CD4-positive, alpha-beta T cell treated with Interleukin-6 at 100 ng/mL for 8 hours (primary cell): ENCODE measurements at places on chromosomes 6 and 20.
A peak's percentile ranks its signal among the peaks of the same experiment; 100 is the strongest.

- DNase-seq = peak; percentile 18
These were observed 175.1 kb downstream of the JARID2 start for GRCh38 chr6:15420959-15421438.

DNA sequence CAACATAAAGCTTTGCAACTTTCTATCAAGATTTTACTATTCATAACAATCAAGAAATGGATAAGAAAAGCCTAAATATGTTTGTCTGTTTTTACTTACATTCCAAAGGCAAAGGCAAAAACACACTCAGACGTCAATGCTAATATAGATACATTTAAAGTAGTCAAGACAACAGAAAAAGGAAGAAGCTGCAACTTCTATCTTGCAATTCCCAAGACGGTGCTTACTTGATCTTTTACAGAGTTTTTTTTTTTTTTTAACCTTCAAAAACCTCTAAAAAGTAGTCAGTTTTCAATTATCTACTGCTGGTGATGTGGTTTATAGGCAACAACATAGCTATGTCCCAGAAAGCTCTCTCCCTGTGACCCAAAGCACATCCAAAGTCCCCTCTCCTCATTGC, 58.1 kb downstream of the EPB41L2 start:
- DNase-seq = no peak

DNA sequence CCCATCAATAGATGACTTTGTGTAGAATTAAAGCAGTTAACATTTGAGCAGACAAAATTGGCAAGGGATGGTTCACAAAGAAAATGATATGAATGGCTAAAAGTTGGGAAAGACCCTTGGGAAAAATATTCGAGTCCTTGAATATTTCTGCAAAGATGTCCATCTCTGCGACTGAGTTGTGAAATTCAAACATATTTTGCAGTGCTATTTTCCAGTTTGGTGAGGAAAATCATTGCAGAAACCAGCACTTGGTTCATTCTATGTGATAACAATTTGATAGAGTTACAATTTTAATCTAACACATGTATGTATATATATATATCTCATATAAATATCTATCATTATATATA, 6.1 kb upstream of the PRELID3B start:
- no peak for DNase-seq

DNA sequence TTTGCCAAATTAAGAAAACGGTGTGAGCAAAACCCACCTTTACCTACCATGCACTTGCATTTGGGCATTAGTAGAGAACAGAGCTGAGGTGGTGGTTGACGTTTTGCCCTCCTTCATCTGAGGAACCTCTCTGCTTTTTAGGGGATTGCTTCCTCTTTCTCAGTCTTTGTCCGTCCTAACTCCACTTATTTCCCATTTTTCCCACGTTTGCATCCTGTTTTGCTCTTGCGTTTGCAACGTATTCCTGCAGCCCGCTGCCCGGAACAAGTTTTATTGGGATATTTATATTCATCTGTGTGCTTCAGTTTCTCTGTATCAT, 374 bp upstream of the SERINC1 start:
- DNase-seq = no peak

GRCh38 chr6:154276810-154277628, 79.6 kb downstream of the IPCEF1 start:
- peak; percentile 44 for DNase-seq

- peak; percentile 62 for DNase-seq
These were observed 8.2 kb upstream of the TBC1D7 start for GRCh38 chr6:13336553-13336952.

DNA sequence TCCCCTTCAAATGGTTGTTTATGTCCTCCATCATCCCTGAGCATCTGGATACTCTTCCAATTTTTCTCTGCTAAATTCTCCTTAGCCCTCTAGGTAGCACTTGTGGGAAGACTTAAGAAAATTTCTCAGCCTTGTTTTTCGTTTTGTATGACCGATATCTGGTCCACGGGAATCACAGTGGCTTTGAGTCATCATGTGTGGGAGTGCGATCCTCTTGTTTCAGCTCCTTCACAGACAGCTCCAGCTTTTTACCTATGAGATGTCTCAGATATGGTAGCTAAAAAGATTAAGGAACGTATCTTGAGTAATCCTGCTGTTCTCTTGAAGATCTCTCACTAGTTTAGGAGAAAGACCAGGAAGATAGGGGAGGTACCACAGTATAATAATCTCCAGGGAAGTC, 196.1 kb downstream of the GRM1 start:
- no peak for DNase-seq

- DNase-seq = no peak
These were observed 25.8 kb upstream of the SIRPB2 start for GRCh38 chr20:1517010-1517409.

DNA sequence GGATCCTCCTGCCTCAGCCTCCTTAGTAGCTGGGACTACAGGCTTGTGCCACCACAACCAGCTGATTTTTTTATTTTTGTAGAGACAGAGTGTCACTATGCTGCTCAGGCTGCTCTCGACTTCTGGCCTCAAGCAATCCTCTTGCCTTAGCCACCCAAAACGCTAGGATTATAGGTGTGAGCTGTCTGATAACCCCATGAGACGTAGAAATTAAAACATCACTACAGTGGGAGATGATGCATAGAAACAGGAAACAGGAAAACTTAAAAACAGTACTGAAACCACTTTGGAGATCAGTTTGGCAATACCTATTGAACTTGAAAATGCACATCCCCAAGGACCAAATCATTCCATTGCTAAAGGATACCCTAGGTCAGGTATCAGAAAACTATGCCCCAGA, 10.8 kb downstream of the SENP6 start:
- DNase-seq = no peak

GRCh38 chr20:47160240-47160639, 196.3 kb downstream of the ZMYND8 start:
- DNase-seq = no peak

- no peak for DNase-seq
These were observed 30.7 kb downstream of the CARMIL1 start for GRCh38 chr6:25309886-25310285.

- DNase-seq = no peak
These were observed 374.7 kb downstream of the CD109 start for GRCh38 chr6:74070711-74071110.

DNA sequence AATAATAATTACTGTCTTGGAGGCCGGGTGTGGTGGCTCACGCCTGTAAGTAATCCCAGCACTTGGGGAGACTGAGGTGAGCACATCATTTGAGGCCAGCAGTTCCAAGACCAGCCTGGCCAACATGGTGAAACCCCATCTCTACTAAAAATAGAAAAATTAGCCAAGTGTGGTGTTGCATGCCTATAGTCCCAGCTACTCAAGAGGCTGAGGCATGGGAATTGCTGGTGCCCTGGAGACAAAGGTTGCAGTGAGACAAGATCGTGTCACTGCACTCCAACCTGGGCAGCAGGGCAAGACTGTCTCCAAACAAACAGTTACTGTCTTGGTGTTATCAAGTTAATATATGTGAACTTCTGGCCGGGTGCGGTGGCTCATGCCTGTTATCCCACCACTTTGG, 4.9 kb downstream of the RRP36 start:
- no peak for DNase-seq

DNA sequence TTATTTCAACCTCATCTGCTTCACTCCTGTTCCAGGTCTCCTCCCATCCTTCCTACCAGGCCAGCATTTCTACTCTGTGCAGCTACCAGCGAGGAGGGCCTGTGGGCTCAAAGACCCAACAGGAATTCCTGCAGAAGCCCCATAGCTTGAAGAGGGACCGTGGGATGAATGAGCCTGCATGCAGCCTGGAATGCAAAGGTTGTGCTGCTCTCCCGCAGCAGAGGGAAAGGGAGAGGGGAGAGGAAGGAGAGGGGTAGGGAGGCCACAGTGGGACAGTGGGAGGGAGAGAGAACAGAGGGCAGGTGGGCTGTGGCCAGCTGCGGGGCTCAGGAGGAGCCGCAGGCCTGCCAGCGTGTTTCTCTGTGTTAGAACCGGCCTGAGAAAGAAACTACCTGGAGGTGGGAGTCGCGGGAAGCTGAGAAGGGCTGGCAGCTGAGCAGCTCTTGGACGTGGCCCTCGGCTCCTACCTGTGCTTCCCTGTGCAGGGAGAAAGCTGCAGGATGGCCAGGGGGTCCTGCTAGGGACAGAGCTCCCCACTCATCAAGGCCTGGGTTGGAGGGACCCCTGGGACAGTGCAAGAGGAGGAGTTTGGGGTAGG, 66.1 kb upstream of the MLN start:
- DNase-seq = no peak

- DNase-seq = no peak
These were observed 17.4 kb upstream of the PRDM13 start for GRCh38 chr6:99589290-99589672.

DNA sequence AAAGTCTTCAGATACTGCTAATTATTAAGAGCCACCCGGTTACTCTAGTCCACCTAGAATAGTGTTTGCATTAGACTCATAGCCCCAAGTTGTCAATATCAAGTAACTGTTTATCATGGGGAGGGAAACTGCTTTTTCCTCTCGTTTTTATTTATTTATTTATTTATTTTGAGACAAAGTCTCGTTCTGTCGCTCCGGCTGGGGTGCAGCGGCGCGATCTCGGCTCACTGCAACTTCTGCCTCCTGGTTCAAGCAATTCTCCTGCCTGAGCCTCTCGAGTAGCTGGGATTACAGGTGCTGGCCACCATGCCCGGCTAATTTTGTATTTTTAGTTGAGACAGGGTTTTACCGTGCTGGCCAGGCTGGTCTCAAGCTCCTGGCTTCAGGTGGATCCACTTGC, 16.1 kb upstream of the CCDC170 start:
- DNase-seq = no peak

DNA sequence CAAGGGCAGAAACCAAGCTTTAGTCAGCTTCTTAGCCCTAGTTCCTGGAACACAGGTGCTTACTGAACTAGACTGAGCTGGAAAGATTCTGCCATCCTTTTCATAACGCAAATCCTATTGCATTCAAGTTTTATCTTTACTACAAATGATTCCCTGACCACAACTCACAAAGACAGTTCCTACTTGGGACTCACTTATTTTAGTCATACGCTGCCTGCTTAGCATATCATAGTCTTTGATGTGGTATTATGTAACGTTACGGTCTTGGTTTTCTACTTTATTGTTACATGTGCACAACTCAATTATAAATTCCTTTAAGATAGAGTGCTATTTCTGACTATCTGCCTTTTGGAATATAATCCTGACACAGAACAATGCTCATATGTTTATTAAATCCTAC, 59.1 kb downstream of the BLOC1S5 start:
- no peak for DNase-seq

GRCh38 chr6:69632932-69633331, 163.9 kb downstream of the LMBRD1 start:
- DNase-seq = no peak

DNA sequence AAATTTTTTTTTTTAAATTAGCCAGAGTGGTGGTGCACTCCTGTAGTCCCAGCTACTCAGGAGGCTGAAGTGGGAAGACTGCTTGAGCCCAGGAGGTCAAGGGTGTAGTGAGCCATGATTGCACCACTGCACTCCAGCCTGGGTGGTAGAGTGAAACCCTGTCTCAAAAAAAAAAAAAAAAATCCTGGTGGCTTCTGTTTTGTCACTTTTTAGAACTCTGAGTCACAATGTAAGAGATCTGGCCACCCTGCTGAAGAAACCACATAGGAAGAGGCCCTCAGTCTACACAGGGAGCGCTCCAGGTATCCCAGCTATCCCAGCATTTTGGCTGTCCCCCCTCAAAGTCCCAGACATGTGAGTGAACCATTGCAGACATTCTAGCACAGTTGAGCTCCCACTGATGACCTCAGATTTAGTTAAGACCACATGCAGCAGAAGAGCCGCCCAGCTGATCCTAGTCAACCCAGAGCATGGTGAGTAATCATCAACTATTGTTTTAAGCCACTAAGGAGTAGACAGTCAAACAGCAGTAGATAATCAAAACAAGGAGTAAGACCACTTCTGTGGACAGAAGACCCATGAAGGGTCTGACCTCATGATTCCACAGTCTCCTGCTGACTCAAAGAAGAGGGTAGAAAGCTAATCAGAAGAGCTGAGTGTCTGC, 12.7 kb upstream of the ARFGEF2 start:
- no peak for DNase-seq

DNA sequence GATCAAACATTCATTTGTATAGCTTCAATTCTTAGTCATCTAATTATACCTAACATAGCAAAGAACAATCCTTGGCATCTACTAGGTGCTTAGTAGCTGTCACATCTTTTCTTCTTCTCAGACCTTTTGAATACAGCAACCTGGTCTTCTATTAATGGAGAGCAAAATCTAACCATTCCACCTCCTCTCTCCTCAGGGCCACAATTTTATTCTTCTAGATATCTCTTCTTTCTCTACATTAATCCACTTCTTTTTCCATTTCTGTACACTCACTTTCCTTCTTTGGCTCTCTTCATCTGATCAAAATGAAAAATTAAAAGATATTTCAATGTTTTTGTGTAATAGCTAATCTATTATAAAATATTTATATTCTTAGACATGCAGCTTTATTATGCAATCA, 9.0 kb upstream of the HLA-DOA start:
- DNase-seq = no peak
